ENCODE measurements at places on chromosomes 4 and X.
A peak's percentile ranks its signal among the peaks of the same experiment; 100 is the strongest.

DNA sequence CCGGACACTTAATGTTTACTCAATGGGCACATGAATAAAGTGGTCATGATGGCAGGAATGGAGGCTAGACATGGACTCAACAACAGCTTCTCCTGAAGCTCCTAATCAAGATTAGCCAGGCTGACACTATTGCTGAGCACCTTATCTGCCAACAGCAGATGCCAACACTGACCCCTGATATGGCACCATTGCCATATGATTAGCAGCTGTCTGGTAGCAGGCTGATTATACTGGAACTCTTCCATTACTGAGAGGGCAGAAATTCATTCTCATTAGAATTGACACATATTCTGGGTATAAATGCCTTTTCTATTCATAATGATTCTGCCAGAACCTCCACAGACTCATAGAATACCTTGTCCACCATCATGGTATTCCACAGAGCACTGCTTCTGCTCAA is 18.4 kb upstream of the AFF1 start:
- no peak for DNase-seq

- DNase-seq, result no peak
Measured at GRCh38 chrX:130594453-130594916, 192.7 kb downstream of the RBMX2 start.

- no peak for DNase-seq
Measured at GRCh38 chr4:153448003-153448731, 18.0 kb upstream of the TMEM131L start.

DNA sequence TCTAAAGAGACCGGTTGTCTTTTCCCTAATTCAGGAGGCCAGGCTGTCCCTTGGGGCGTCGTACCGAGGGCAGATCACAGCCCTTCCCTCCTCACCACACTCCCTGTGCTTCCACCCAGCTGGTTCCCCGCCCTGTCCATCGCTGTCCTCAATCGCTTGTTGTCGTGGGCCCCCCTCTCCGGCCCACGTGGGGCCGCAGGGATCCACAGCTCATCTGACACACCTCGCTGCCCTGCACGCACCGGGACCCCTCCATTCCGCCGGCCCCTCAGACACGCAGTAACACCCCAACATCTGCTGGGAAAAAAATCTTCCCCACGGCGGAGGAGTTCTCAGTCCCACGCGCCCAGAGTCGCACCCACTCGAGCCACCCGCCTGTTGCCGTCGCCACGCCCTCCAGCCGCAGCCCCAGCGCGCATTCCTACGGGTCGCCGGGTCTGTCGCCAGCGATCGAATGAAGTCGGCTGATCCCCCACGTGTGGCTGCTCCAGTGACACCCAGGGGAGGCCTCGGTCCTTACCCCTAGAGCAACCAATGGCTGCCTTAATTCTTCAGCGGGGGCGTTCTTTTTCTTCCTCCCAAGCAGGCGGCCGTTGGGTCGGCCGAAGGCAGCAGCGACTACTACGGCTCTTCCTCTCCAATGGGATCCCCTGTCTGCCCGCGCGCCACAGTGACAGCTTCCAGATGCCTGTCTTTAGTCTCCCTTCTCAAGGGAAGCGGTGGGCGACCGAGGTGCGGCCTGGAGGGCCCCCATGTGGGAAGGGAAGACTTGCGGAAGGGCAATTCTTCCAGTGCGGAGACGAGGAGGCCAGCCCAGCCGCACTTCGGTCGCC is 893 bp upstream of the SEPTIN11 start:
- peak; percentile 82 for DNase-seq

DNA sequence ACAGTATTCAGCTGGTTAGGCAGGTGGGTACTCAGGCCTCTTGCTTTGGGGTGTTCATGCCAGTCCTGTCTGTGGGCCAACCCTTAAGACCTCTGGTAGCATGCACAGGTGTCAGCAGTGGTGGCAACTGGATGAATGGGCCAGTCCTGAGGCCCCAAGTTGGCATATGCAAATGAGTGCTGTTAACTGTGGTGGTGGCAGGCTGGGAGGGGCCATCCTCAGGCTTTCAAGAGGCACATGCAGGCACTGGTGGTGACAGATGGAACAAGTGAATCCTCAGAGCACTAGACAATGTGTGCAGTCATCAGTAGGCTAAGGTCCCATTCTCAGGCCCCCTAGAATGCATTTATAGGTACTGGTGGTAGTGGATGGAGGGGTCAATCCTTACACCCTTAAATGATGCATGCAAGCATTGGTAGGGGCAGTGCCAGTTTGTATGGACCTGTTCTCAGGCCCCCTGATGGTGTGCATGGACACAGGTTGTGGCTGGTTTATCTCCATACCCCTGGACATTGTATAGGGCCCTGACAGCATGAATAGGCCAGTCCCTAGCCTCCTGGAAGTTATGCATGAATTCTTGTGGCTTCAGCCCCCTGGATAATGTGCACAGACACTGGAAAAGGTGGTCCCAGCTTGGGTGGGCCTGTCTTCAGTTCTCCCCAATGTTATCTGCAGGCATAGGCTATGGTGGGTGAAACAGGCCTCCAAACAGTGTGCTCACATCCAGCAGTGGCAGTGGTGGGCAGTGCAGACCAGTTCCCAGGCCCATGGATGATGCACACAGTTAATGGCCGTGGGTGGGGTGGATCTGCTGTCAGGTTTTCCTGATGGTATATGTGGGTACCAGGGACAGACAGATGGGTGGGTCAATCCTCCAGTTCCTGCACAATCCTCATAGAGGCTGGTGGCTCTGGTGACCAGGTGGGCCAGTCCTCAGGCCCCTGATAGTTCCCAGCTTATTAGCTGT is 24.7 kb downstream of the TECRL start:
- no peak for DNase-seq

DNA sequence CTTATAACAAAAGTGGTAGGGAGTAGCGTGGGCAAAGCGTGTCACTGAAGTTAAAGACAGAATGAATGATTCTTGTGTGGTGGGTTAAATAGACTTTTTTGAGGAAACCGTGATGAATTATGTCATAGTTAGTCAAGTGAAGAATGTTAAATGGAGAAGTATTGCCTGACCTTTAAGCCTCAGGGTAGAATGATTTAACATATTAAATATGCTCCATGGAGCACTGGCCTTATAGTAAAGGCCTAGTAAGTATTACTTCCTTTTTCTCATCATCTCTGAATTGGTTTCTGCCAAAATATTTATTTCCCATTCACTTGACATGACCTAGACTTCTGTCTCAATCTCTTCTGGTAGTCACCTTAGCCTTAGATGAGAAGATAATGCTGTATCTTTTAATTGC is 23.7 kb downstream of the MAGEB1 start:
- no peak for DNase-seq

- no peak for DNase-seq
Measured at GRCh38 chr4:7241597-7242125, 49.3 kb downstream of the SORCS2 start.

GRCh38 chr4:186942758-186943377 is 219.2 kb upstream of the FAT1 start:
- no peak for DNase-seq
